ENCODE measurements at places on chromosomes 11 and 22.

GRCh38 chr11:25766332-25767015, 565.5 kb upstream of the ANO3 start:
- no peak for DNase-seq

GRCh38 chr22:32144496-32145274, 14.4 kb downstream of the C22orf42 start:
- no peak for DNase-seq

DNA sequence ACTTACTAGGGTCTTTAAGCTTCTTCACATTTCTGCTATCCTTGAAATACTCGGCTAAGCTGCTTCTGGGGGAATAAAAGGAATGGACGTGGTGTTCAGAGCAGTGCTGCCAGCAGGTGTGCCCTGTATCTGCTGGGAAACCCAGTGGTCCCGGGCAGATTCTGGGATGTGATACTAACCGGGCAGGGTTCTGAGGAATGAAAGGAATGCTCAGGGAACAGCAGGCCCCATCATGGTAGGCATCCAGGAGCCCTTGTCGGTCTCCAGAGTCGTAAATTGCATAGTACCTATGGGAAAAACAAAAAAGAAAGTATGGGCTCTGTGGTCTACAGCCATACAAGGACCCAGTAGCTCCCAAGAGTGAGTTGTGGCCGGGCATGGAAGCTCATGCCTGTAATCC, 4.5 kb upstream of the TMEM223 start:
- no peak for DNase-seq

DNA sequence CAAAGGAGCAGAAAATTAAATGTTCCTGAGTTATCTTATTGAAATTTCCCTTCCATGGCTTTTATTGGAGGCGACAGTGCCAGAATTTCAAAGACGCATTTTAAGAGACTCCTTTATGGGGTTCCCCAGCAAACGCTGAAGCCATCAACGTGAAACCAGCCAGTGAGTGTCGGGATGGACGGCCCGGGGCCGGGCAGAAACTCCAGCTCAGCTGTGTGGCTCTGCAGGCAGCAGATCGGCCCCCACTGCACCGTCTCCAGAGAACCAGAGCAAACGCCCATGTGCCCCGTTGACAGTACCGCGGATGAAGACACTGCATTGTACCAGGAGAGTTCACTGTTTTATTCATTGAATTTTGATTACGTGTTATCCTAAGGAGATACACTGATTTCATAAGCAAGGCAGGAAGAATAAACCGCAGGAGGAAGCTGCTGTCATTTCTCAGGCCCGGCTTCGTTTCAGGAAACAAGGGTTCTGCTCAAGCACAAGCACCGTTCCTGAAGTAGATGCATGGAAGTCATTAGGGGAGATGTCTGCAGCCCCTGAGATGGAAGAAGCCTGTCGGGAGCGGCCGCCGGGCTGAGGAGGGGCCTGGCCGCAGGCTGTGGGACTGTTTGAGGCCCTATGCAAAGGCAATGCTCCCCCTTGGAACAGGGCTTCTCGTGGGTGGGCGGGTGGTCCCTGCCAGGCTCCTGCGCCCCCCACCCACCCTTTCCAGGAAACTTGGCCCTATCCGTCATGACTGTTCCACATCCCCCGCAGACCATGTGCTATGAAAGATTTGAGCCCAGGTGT, 639.7 kb downstream of the TBC1D22A start:
- DNase-seq, result no peak

DNA sequence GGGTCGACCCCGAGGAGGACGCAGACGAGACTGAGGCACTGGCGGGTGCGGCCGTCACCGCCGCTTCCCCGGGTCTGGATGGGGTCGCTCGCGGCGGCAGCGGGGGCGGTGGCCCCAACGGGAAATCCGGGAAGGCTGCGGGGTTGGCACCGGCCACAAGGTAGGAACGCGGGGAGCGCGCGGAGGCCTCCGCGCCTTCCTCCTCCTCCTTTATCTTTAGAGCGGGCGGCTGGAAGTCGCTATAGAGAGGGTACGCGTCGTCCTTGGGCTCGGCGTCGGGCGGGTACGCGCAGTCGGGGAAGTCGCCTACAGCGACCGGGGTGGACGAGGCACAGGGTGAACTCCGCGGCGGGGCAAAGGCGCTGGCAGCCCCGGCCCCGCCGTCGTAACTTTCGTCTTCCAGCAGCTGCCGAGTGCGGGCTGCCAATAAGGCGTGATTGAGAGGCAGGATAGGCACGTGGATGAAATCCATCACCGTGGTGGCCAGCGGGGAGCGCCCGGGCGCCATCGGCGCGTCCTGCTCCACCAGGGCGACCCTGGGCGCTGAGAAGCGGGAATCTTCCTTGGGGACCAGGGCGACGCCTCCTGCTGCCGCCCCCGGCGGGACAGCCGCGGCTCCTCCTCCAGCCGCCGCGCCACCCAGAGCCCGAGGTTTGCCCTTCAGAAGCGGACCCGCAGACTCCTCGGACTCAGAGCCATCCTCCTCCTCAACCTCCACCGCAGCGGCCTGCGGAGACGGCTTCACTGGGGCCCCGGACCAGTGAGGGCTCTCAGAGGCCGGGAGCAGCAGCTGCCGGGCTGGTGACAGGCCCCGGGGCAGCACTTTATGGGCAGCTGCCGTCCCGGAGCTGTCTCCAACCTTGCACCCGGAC, 1.7 kb downstream of the PGR start:
- DNase-seq, result no peak

- no peak for DNase-seq
These were observed 18.5 kb upstream of the OR4D5 start for GRCh38 chr11:123920943-123921342.

DNA sequence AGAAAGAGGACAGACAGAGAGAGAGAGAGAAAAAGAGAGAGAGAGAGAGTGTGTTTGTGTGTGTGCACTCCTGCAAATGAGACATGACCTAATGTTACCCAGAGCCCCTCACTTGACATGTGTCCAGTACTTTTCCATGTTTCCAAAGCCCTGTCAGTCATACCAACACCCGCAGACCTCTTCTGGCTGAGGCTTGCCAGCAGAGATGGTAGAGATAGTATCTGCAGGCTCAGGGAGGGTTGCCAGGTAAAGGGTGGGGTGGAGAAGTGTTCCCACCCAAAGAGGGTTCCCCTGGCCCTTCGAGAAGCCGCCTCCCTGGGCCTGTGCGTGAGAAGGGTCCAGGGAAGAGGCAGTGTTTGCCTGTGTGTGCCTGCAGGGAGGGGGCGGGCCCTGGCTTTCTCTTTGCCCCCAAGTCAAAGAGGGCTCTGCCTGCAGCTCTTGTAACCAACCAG, 40.7 kb downstream of the POU2F3 start:
- no peak for DNase-seq

- no peak for DNase-seq
These were observed 212.1 kb downstream of the NAV2 start for GRCh38 chr11:19924716-19925115.

GRCh38 chr11:82546661-82547557, 186.8 kb downstream of the FAM181B start:
- no peak for DNase-seq

- DNase-seq, result no peak
These were observed 89.3 kb downstream of the BCR start for GRCh38 chr22:23269441-23270211.

GRCh38 chr22:46162285-46162684, 12.0 kb downstream of the PPARA start:
- no peak for DNase-seq

DNA sequence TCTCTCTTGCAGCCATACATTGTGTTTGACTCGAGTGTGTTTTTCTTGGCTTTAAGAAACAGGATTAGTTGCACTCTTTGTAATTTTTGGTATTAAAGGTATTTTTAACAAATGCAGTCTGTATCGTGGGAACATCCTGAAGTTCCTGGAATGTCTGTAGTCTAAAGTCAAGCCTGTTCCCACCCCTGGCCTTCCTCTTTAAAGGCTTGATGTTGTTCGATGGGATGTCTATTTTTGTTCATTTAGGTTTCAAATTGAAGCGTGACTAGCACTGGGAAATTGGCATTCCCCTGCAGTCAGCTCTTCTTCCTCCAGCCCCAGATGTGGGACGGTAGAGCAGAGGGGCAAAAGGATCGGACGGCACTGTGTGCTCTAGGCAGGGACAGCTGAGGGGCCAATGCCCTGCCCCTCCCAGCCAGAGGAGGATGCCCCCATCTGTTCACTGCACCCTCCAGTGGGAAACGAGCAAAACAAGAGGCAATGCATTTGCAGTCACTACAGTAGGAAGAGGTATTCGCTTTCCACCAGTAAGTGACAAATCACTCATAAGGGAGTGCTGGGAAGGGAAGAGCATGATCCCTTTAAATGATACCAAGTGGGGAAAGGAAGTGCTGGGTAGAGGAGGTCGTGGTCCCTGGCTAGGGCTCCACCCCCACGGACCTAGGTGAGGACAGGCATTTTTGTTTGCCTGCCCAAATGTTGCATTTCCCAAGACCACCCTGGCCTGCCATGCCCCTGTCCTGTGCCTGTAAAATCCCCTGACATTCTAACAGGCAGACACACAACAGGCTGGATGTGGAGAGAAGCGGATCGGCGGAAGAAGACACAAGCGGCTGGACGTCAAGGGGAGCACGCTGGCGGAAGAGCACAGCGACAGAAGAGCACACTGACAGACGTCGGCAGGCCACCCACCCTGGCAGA, 47.4 kb upstream of the SEPTIN5 start:
- no peak for DNase-seq

DNA sequence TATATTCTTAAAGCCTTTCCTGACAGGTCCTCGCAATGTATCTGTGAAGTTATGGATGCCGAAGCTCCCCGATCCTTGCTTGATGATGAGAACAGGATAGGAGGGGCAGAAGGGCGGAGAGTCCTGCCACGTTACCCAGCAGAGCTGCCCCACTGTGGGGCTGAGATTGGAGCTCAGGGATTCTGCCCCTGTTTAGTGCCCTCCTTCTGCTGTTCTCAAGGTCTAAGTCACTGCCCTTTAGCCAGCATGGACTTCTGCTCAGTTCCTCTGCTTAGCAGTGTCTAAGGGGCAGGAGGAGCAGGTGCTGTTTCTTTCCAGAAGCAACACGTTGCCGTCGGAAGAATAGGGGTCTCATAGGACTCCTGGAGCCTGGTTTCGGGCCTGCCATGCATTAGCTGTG, 164.2 kb upstream of the B3GAT1 start:
- no peak for DNase-seq

GRCh38 chr11:74870485-74870884, 78.4 kb downstream of the XRRA1 start:
- no peak for DNase-seq

- no peak for DNase-seq
These were observed 195.6 kb downstream of the GRIK4 start for GRCh38 chr11:120707098-120707497.

- no peak for DNase-seq
These were observed 150.0 kb upstream of the BLID start for GRCh38 chr11:122265981-122266380.

DNA sequence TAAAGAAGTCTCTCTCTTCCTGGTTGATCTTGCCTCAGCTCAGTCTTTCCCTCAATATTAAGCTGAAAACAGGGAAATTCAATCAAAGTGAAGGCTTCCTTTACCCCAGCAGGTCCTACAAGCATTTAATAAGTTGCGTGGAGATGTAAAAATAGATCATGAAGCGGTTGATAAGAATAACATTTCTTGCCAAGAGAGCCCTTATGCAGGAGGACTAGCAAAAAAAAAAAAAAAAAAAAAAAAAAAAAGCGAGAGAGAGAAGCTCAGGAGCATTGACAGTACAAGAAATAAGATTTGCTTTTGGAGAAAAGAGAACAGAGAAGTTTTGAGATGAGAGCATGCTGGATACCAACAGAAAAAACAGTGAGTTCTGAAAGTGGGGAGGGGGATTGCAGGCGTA, 112.2 kb upstream of the CLMP start:
- DNase-seq, result no peak

GRCh38 chr11:16380941-16381568, 24.7 kb upstream of the SOX6 start:
- DNase-seq, result no peak

GRCh38 chr11:119489087-119489486, 66.1 kb upstream of the THY1 start:
- no peak for DNase-seq

DNA sequence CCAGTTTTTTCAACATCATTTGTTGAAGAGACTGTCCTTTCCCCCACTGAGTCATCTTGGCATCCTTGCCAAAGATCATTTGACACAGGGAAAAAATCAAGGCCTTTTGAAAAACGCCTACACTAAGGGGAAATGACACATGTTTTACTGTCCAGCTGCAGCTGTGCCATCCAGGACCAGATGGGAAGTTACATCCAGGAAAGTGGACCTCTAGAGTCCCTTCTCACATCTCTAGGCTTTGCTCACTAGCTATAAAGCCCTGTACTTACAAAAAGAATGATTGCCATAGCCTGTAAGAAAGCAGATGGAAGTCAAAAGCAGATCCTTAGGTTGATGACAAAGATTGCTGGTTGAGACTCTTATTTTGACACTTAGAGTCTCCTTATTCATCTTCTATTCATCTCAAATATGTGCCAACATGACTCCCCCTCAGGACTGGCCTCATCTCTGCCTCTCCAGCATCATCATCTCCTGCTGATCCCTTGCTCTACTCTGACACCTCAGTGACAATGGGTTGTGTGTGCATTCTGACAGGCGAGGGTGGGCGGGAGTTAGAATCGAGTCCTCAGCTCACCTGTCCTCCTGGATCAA, 22.8 kb downstream of the OSBP2 start:
- DNase-seq, result peak; percentile 37

GRCh38 chr22:39472570-39473556, 16.1 kb downstream of the MGAT3 start:
- no peak for DNase-seq

GRCh38 chr11:92623055-92623454, 346.4 kb upstream of the MTNR1B start:
- DNase-seq, result no peak

- DNase-seq, result no peak
These were observed 4.3 kb upstream of the OR2AG1 start for GRCh38 chr11:6778518-6778917.

DNA sequence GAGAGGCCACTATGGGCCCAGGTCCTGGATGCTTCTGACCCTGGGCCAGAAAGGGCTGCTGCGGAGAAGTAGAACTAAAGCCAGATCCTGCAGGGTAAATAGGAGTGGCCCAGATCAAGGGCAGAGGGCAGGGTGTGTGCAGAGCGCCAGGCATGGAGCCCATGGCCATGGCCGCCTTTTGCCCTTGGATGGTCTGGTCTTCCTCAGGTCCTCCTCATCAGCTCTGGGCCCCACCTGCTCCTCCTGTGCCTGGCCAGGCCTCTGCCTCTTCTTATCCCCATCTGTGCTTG, 277.6 kb downstream of the BRD1 start:
- DNase-seq, result no peak

DNA sequence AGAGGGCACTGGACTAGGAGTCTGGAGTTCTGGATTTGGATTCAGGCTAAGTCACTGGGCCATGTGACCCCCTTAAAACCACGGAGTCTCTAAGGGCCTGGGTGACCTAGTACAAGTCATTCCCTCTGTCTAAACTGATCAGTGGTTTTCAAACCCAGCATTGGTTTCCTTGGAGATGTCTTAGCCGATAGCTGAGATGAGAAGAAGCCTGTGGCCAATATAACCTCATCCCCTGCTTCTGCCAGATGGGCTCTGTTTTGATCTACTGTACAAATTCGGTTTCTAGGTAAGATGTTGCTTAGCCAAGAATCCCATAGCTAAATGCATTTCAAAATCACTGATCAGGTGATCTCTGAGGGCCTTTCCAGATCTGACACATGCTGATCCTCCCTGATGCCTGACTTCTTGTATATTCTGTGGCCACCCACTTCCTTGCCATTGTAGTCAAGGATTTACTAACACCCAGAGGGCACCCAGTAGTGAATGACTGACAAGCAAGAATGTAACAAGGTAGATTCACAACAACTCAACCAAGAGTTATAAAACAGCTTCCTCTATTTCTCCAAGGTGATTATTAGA, 53.1 kb downstream of the GALNT18 start:
- DNase-seq, result no peak

GRCh38 chr11:91295591-91295990, 929.0 kb upstream of the FAT3 start:
- no peak for DNase-seq

Data from AG09309 (cell line).